ENCODE measurements at places on chromosomes 11 and 22. TPM values are rescaled to one million over a fixed set of nuclear protein-coding genes. Genes with fewer than 3 reads are reported as not detected.

The SPTBN2 gene
- total RNA-seq: 105 TPM

The KMT5B gene
- 139 TPM for total RNA-seq

The MS4A3 gene
- total RNA-seq: 0.16 TPM

GRCh38 chr22:48709976-48710375 is 1117.7 kb downstream of the BRD1 start:
- no peak for DNase-seq

The WNT11 gene
- total RNA-seq: 4.4 TPM

DNA sequence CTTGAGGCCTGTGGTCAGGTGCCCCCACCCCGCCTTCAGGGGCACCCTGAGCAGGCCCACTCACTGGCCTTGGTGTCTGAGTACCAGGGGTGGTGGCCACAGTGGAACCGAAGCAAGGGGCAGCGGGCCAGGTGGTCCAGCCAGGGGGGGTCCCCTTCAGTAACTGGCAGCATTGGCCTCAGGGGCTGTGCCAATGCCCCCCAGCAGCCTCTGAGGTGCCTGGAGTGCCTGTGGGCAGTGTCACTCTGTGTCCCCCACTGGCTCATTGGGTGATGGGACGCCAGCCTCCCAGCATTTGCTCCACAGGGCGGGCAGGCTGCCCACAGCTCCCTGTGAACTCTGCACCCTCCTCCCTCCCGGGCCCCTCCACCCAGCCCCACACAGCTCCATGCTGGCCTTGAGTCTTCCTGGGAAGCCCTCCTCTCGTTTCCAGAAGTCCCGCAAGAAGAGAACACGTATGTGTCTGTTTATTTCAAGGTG is 29.5 kb upstream of the CARS1 start:
- no peak for DNase-seq

- DNase-seq: no peak
Observed at GRCh38 chr22:31099841-31100761, 7.3 kb downstream of the SELENOM start.

DNA sequence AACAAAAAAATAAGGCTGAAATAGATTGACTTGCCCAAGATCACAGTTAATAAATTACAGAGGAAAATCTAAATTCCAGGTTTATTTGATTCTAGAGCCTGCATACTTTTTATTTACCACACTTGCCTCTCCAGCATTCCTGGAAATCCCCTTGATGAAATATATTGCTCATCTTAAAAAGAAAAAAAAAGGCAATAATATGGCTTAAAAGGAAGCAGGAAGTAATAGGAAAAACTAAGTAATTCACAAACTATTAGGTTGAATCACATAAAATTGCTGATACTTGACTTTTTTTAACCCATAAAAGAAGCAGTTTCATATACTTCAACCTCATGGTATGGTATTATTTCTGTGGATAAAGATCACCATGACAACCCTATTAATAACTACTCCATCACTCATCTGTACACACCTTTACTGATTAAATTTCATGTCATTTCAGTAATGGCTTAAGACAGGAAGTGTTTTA is 52.9 kb downstream of the COPB1 start:
- DNase-seq: no peak

DNA sequence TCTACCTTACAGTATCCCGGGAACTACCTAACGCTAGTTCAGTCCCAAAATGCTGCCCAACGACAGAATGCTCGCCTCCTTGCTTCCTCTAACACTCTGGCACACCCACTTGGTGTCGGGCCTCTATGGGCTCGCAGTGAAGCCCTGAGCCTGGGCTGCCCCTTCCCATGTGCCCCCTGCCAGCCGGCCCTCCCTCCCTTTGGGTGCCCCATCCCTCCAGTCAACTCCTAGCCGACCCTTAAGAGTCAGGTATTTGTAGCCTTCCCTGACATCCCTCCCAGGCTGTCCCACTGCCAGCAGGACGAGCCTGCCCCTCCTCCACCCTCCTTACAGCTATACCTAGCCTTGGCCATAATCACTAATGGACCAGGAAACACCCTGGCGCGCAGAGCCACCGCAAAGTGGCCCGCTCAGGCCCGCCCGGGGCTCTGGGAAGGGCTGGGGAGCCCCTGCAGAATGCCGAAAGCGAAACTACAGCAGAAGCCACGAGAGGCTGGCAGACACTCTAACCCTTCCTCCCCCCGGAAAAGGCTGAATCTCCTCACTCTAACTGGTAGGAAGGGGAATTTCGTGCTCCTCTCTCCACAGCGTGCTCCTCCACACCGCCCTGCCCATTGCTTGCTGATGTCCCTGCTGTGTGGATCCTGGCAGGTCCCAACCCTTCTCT is 8.2 kb downstream of the CBX7 start:
- DNase-seq: no peak

DNA sequence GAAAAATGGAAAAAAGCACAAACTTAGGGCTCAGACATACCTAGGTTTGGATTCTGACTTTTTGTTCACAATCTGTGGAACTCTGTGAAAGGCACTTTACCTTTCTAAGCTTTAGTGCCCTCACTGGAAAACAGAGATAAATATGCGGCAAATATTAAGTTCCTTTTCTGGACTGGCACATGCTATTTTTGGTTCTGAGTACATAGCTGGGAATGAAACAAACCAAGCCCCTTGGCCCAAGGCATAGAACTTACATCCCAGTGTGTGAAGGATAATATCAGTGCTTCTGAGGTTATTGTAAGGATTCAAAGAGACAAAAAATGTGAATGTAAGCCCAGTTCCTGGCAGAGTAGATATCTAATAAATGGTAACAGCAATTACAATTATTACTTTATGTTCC is 227.5 kb downstream of the ADAMTS15 start:
- no peak for DNase-seq

The LRRC55 gene
- 25.7 TPM for total RNA-seq

Data from occipital lobe (tissue), 3 donors.